ENCODE measurements at places on chromosomes 2 and 18.
A peak's percentile ranks its signal among the peaks of the same experiment; 100 is the strongest.

GRCh38 chr2:71901466-71901865 is 246.2 kb downstream of the CYP26B1 start:
- no peak for DNase-seq

GRCh38 chr2:217937446-217937845 is 65.3 kb downstream of the TNS1 start:
- no peak for DNase-seq

DNA sequence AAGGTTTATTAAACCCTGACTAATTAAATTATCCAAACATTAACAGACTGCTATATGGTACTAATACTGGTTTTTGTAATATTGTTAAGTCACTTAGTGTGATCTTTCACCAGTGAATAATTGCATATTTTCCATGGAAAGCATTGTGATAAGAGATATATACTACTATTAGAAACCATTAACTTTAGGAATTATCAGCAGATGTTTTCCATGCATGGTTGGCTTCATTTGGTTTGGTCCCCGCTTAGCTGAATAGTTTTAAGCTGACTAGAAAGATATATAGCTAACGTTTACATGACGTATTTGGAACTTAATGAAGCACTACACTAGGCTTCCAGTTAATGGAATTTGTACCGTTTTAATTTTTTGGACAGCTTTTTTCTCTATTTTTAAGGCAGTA is 37.9 kb downstream of the LCLAT1 start:
- DNase-seq, result no peak

DNA sequence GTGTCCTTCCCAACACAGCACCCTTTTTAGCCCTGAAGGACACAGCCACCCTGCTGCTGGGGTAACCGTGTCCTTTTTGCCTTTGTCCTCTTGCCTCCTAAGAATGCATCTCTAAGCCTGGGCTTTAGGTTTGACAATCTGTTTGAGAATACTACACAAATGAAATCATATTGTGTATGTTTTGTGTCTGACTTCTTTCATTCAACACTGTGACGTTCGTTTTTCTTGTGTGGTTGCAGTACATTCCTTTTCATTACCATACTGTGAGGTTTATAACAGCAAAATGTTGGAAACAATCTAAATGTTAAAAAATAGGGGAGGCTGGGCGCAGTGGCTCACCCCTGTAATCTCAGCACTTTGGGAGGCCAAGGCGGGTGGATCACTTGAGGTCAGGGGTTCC is 11.2 kb downstream of the ASPRV1 start:
- no peak for DNase-seq

DNA sequence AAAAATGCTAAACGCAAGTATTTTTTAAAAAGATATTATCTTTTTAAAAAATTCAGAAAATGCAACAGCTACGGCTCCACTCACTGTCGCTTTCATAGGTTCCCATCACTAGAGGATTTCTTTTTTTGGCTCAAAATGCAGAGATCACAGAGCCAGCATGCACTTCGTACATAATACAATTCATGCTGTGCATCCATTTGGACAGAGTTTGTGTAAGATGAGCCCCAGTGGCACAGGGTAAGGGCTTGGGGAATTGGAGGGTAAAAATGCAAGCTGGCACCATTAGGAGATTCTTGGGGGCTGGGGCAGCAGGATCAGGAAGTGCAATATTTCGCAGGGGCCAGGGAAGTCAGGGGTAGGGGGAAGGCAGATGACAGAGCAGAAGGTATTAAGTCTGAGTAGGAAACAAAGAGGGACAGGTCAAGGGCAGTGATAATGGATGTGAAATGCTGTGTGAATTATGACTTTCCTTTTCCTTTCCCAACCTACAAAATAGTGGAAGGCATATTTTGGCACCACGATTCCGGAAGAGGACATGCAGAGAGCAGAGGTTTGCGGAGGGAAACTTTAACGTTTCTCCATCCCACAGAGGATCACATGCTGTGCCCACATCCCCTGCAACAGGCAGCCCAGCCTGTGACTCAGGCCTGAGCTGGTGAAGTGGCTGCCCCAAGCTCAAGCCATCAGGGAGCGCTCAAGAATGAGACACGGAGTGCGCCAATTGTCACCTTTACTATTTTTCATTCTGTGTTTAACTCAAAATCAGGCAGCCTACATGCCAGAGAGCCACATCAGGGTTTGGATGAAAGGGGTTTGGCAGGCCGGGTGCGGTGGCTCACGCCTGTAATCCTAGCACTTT is 4.7 kb downstream of the CAPG start:
- peak; percentile 55 for DNase-seq

DNA sequence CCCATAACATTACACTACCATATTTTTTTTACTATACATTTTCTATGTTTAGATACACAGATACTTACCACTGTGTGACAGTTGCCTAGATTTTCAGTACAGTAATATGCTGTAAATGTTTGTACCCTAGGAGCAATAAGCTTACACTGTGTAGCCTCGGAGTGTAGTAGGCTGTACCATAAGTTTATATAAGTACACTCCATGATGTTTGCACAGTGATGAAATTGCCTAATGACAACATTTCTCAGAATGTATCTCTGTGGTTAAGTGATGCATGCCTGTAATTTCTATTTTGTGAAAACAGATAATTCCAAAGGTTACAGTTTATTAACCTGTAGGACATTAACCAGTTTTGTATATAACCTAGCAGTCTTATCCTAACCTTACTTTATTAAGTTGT is 128.1 kb upstream of the RBMS1 start:
- no peak for DNase-seq
